ENCODE measurements at places on chromosomes 16 and 17.
A peak's percentile ranks its signal among the peaks of the same experiment; 100 is the strongest.

- DNase-seq = no peak
Measured at GRCh38 chr16:2038382-2039231, 9.0 kb downstream of the NTHL1 start.

GRCh38 chr17:72116661-72117521 lies 3.9 kb upstream of the SOX9 start:
- DNase-seq = no peak

- no peak for DNase-seq
Measured at GRCh38 chr17:82984751-82985427, 94.5 kb upstream of the METRNL start.

GRCh38 chr17:41518031-41518430 lies 659 bp downstream of the KRT15 start:
- DNase-seq = no peak

GRCh38 chr17:13350466-13350865 lies 251.3 kb downstream of the HS3ST3A1 start:
- no peak for DNase-seq

DNA sequence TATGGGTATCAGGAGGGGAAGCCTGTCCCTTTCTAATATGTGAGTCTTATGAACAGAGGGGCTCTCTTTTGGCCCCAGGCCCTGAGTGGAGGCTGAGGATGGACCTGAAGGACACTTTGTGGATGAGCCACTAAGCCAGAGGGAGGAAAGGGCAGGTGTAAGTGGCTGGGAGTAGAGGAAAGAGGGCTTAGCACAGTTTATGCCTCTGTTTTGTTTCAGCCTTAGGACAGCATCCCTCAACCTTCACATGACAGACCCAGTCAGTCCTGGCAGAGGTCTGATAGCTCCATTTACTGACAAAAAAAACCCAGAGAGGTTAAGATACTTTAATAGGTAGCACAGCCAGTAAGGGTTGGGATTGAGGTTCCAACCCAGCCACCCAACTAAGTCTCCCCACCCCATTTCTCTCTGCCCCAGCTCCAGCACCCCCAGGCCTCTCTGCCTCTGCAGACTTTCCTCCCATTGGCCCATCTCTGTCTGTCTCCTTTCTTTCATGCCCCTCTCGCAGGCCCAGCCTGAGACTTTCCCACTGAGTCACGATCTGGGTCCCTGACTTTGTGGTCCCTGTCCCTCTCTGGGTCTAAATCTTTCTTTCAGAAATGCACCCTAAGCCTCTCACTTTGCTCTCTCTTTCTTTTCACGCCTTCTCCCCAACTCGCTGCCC lies 4.7 kb upstream of the TBX21 start:
- no peak for DNase-seq

DNA sequence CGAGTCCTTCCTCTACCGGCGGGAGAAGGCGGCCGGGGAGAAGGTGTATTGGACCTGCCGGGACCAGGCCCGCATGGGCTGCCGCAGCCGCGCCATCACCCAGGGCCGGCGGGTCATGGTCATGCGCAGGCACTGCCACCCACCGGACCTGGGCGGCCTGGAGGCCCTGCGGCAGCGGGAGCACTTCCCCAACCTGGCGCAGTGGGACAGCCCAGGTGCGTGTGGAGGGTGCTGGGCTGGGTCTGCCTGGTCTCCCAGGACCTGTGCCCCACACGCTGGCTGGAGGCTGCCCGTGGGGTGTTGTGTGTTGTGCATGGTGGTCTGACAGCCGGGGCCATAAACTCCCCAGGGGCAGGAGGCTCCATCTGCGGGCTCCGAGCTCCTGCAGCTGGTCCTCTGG lies 25.4 kb downstream of the FLYWCH1 start:
- no peak for DNase-seq

- no peak for DNase-seq
Measured at GRCh38 chr16:58492066-58492465, 7.9 kb upstream of the NDRG4 start.

DNA sequence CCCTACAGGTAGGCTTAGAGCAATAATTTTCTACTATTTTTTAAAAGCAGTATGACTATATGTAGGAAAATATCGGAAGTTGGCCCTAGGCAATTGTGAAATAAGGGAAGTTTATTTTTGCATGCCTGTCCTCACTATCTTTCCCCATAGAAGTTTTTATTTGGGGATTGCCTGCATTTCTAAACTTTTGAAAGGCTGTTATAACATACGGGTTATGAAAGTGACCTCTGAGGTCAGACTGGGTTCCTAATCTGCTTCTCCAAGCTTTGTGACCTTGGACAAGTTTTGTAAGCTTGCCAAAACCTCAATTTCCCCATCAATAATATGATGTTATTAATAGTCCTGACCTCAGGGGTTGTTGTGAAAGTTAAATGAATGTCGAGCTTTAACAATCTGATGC lies 67.1 kb downstream of the ARHGAP44 start:
- peak; percentile 9 for DNase-seq

DNA sequence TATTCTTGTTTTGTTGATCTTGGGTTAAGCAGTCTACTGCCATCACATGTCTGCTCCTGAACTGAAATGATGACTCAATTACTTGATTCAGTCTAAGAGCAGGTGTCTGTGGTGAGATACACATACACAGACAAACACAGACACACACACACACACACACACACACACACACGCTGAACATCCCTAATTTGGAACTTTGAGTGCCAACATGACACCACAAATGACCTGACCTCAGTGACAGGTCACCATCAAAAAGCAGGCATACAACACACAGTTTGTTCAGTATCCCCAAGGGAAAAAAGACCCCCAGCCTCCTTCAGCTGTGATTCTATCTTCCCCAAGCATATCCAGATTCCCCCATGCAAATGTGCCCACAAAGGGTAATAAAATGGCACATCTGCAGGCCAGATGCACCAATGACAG lies 130.1 kb upstream of the TMEM97 start:
- no peak for DNase-seq

- peak; percentile 93 for DNase-seq
Measured at GRCh38 chr17:35082073-35082657, 18.7 kb upstream of the RFFL start.

- DNase-seq = peak; percentile 47
Measured at GRCh38 chr17:66417300-66417719, 114.9 kb downstream of the PRKCA start.

DNA sequence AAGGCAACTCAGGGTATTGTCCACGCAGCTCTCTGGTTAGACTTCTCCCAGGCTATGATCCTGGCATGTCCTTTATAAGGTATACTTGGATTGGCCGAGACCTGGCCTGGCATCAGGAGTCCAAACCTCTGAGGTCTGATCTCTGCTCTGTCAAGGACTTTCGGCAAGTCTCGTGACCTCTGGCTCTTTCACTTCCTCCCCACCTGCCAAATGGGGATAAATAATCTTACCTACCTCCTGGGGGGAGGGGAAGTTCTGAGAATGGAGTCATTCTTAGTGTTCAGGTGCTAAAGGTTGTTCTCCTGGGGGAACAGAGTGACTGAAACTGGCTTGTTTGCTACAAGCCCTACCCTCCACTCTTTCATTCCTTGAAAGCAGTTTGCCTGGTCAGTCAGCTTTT lies 7.6 kb downstream of the ATXN1L start:
- DNase-seq = no peak

GRCh38 chr16:2831203-2831602 lies 1.1 kb downstream of the ZG16B start:
- DNase-seq = no peak

Measured in MCF 10A (cell line).